Stimulated activated CD4-positive, alpha-beta T cell treated with anti-CD3 and anti-CD28 coated beads, Interleukin-1b, Interleukin-23, amount 100 ng/mL, for 24 hours (primary cell): ENCODE measurements at places on chromosomes 3 and 15.

GRCh38 chr3:62965311-62965710 lies 90.1 kb upstream of the CADPS start:
- DNase-seq, result no peak

- no peak for DNase-seq
Observed at GRCh38 chr15:60070838-60071493, 66.9 kb downstream of the FOXB1 start.

DNA sequence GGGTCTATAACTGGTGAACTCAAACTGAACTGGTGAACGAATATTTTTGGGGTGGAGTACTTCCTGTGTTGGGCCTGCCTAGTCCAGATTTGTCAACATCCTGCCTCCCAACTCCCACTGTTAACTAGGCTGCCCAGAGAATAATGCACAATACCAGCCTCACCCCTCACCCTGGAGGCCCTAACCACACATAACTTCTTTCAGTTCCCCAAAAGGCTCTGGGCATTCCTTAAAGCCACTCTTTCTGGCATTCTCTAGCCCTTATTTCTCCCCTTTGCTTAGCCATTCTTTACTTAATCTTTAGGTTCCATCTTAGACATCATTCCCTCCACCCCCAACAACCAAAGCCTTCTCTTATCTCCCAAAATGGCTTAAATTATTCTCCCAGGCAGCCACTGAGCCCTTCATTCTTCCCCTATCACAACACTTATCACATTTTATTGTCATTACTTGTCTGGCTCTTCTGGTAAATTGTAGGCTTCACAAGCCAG lies 9.1 kb upstream of the SEC11A start:
- no peak for DNase-seq

DNA sequence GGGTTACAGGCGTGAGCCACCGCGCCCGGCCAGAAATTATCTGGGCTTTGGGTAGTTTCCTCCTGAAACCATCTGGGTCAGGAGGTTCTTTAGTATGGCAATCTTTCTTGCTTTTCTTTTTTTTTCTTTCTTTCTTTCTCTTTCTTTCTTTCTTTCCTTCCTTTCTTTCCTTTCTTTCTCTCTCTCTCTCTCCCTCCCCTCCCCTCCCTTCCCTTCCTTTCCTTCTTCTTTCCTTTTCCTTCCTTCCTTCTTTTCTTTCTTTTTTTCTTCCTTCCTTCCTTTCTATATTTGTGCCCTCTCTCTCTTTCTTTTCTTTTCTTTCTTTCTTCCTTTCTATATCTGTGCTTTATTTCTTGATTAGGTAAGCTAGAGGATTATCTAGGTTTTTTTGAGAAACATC lies 17.0 kb downstream of the DBR1 start:
- no peak for DNase-seq

DNA sequence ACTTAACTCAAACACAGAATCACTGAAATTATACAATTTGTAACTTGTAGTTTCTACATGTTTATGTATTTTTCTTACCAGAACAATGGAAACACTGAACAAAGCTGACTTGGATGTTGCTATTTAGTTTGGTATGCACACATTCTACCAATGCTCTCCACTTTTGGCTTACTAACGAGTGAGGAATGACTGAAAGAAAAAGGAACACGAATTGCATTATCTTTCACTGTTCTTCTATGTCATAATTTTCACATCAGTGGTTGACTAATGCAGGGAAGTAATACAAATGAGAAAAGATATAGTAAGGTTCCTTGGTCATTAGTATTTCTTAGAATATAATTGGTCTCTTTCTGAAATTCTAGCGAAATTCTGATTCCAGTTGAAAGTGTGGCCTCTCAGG lies 9.8 kb upstream of the CNTN3 start:
- DNase-seq, result no peak

DNA sequence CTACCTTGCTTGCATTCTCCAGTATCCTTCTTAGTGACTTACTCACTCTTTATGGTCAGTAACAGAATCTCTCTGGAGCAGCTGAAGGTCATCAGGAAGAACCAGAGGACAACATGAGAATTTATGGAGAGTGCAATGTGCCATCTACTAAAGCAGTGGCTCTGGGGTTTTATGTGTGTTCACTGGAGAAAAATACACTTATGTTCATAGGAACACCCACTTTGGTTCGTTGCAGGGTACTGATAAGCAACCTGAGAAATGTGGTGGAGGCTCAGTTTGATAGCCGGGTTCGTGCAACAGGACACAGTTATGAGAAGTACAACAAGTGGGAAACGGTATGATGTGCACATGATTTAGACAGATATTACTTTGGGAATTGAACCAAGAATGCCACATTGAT lies 12.8 kb downstream of the CPB1 start:
- no peak for DNase-seq

GRCh38 chr15:26565542-26565941 lies 207.3 kb downstream of the GABRB3 start:
- DNase-seq, result no peak

GRCh38 chr3:76310089-76310488 lies 524.7 kb upstream of the ZNF717 start:
- no peak for DNase-seq
